Stimulated activated CD4-positive, alpha-beta T cell treated with anti-CD3 and anti-CD28 coated beads, TNF-alpha, amount 100 ng/mL, for 4 hours (primary cell): ENCODE measurements at places on chromosomes 7 and 10.

- no peak for DNase-seq
Observed at GRCh38 chr10:86070278-86070677, 296.3 kb downstream of the GRID1 start.

- DNase-seq, result no peak
Observed at GRCh38 chr7:65285906-65286864, 87.5 kb upstream of the ZNF92 start.

- DNase-seq, result no peak
Observed at GRCh38 chr10:60962946-60963345, 19.0 kb upstream of the RHOBTB1 start.

GRCh38 chr10:77371848-77372799 lies 265.5 kb downstream of the KCNMA1 start:
- DNase-seq, result no peak

DNA sequence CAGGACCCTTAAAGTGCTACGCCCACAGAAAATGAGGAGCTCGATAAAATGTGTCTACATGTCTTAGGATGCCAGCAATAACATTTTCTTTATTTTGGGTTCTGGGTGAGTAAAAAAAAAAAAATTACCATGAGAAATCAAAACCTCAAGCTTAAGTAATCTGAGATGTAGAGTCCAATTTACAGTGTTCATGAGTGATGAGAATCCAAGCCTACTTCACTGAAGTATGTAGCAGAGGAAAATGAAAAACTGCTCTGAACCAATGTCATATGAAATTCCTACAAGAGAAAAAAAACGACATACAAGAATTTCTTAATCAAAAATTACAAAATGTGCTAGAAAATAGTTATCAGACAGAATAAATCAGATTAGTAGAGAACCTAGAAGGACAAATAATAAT lies 274.4 kb downstream of the HTR7 start:
- DNase-seq, result no peak

DNA sequence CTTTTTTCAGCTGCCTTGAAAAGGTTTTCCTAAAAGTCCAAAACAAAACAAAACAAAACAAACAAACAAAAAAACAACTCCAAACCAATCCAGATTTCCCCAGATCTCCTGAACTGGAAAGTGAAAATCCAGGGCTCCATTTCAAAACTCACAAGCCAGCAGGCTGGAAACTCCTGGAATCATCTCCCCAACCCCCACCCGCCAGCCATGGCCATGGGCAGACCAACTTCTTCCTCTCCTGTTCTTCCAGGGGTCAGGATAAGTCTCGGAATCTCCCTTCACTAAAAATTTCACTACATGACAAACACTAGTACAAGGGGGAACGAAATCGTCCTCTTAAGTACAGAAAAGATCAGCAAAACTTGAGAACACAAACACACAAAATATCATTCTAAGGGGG lies 40.4 kb downstream of the GNA12 start:
- no peak for DNase-seq

DNA sequence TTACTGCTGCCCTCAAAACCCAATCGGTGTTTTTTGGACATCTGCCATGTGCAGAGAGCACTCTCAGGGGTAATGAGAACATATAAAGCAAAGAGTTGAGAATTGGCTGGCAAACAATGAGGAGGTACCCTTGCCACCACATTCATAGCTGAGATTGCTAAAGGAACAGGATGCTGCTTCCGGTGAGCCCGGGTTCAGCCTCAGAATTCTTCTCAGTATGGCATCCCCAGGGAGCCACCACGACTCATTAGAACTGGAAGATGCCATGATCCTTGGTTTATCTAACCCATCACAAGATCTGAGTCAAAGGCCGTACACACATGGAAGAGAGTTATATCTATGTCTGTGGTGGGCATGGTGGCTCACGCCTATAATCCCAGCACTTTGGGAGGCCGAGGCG lies 174.4 kb downstream of the ARID5B start:
- no peak for DNase-seq

DNA sequence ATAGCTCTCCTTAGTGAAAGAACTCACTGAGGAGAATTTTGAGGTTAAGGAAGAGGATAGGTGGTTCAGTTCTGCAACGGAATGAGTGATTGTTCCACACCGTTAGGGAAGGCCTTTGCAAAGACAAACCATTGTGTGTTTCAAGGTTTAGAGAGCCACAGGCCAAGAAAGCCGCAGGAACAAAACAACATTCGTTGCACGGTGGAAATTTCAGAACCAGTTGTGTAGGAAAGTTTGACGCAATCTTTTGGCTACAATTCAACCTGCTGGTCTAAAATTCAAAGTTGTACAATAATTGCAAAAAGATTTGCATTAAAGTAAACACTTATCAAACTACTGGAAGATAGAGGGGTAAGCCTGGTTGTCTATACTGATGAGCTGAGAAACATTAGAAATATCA lies 91.4 kb downstream of the FAM107B start:
- DNase-seq, result no peak

- no peak for DNase-seq
Observed at GRCh38 chr7:75950111-75950681, 35.2 kb downstream of the POR start.

GRCh38 chr10:16751244-16751643 lies 66.0 kb downstream of the RSU1 start:
- DNase-seq, result no peak

DNA sequence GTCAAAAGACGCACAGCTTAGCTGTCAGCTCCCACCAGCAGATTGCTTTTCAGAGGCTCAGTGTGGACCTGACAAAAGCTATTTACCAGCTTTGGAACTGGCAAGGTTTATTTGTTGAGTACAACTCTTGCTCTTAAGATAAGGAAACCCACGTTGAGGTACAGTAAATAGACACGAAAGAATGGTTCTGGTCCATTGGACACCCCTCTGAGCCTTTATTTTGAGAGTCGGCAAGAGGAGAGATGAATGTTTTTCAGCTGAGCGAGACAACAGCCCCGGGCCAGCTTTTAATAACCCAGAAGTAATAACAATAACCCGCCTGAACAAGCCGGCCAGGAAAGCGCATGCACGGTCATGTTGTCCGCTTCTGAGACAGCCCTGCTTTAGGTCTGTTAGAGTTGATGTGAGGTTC lies 49.0 kb downstream of the WNT2 start:
- no peak for DNase-seq

DNA sequence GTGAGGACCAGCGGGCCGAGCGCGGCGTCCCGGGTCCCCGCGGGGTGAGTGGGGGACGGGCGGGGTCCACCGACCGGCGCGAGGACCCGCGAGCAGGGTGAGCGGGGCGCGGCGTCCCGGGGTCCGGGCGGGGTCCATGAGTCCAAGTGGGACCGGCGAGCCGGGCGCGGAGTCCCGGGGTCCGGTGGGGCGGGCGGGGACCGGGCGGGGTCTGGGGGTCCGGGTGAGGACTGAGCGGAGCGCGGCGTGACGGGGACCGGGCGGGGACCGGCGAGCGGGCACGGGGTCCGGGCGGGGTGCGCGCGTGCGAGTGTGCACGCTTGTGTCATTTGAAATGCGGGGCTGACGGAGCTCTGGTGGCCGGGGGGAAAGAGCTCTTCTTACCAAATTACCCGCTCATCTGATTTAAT lies 765 bp downstream of the CELF2 start:
- DNase-seq, result no peak

- no peak for DNase-seq
Observed at GRCh38 chr7:24652251-24652939, 79.1 kb downstream of the PALS2 start.

DNA sequence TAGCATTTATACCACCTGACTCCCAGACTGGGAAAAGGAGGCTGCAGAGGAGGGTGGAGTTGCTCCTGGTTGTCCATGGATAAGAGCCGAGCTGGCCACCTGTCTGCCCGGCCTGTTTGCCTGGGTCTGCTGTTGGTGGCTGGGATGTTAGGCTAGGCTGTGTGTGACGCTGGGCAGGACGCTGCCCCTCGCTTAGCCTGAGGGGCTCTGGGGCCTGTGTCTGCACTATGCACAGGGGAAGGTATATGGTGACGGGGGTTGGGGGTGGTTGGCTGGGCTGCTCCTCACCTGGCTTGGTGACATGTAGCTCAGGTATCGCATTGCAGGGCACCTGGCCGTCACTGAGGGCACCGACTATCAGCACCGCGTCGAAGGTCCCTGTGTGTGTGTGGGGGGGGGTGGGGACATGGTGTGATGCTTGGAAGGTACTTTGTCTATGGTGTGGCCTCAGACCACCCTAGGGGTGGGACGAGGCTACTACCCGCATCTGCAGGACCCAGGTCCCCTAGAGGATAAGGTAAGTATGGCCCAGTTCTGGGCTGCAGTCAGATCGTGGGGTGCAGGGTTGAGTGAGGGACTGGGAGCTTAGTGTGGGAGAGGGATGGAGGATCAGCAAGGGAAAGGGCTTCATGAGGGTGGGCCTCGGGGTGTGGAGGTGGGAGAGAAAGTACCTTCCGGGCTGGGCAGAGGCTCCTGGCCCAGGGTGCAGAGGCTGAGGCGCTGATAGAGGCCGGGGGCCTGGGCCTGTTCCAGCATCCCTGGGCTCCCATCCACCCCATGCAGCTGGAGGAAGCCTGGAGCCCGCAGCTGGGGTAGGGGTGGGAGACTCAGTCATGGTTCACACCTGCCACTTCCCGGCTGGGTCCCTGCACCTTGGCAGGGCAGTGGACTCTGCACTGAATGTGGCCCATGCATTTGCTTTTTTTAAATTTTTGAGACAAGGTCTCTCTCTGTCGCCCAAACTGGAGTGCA lies 2.3 kb downstream of the METTL27 start:
- DNase-seq, result no peak

- peak; percentile 38 for DNase-seq
Observed at GRCh38 chr7:2863461-2864066, 19.5 kb upstream of the GNA12 start.

DNA sequence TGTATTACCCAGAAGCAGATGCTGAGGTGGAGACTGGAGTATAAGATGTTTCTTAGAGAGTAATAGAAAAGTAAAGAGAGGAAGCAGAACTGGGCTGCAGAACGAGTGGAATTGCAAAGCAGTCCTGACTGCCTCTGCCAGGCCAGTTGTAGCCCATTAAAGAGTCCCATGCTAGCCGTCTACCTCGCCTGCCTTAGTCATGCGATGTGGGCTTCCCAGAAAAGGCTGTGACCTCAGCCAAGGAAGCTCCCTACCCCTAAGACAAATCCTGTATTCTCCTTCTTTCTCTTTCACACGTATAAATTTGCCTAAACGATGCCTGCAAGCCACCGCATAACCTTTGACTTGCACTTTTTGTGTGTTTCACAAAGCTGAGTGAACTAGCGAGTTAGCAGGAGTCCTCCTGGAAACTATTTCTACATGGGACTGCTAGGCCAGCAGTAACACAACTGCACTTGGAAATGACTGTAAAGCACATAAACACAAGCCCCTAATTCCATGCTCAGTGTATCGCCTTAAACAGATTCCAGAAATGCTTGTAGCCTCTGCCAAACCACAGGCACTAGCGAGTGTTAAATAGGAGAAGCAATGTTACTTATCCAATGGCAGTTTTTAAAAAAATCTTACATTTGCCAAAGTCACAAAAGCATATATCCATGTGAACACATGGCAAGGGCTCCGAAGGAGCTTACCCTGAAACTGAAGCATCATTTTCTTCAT lies 47.4 kb upstream of the GNAI1 start:
- no peak for DNase-seq
